Glutamatergic neuron (in vitro differentiated cells): ENCODE measurements at places on chromosomes 13 and 19.

DNA sequence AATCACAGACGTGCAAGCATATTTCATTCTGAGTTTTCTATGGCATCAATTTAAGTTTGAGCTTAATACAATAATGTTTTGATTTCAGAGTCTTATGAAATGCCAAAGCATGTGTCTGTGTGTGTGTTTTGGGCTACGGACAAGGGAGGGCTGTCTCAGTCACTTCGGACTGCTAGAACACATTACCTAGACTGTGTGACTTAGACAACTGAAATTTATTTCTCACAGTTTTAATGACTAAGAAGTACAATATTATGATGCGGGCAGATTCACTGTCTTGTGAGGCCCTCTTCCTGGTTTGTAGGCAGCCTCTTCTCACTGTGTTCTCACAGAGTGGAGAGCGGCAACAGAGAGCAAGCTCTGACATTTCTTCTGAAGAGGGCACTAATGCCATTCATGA, 1202.0 kb downstream of the EFNB2 start:
- no peak overlapping the region for H3K27ac ChIP-seq
- H3K27me3 ChIP-seq: no peaks in the 10 kb centered on the region
- H3K4me3 ChIP-seq: no peak overlapping the region
- peaks cover 4% of the 10 kb centered on the region for H3K4me1 ChIP-seq
- H3K36me3 ChIP-seq: no peaks in the 10 kb centered on the region

- H3K27me3 ChIP-seq: peaks cover 11% of the 10 kb centered on the region
- peaks cover 12% of the 10 kb centered on the region for H3K36me3 ChIP-seq
- H3K27ac ChIP-seq: no peak overlapping the region
Observed at GRCh38 chr19:16136185-16136999, 7.1 kb upstream of the HSH2D start.

GRCh38 chr13:51782026-51782710, 21.8 kb downstream of the DHRS12 start:
- peaks cover 49% of the 10 kb centered on the region for H3K4me1 ChIP-seq
- peak overlapping the region; percentile 47 for H3K4me3 ChIP-seq
- H3K27ac ChIP-seq: no peak overlapping the region
- peaks cover 18% of the 10 kb centered on the region for H3K27me3 ChIP-seq
- no peaks in the 10 kb centered on the region for H3K36me3 ChIP-seq

- peaks cover 9% of the 10 kb centered on the region for H3K36me3 ChIP-seq
- peaks cover 18% of the 10 kb centered on the region for H3K27me3 ChIP-seq
- peak within 1 kb of the TSS; percentile 61 for H3K4me3 ChIP-seq
Observed at GRCh38 chr13:98752467-98753290, at the start of gene SLC15A1. SLC15A1 (minus strand) TSS chr13:98752672; CDS start chr13:98752598, 74 bp downstream.

GRCh38 chr19:1756264-1756663, 3.0 kb downstream of the ONECUT3 start:
- H3K27me3 ChIP-seq: peaks cover 20% of the 10 kb centered on the region
- H3K4me1 ChIP-seq: peaks cover 12% of the 10 kb centered on the region
- H3K4me3 ChIP-seq: peak overlapping the region; percentile 83
- H3K36me3 ChIP-seq: peaks cover 5% of the 10 kb centered on the region
